ENCODE measurements at places on chromosomes 7 and 10.

DNA sequence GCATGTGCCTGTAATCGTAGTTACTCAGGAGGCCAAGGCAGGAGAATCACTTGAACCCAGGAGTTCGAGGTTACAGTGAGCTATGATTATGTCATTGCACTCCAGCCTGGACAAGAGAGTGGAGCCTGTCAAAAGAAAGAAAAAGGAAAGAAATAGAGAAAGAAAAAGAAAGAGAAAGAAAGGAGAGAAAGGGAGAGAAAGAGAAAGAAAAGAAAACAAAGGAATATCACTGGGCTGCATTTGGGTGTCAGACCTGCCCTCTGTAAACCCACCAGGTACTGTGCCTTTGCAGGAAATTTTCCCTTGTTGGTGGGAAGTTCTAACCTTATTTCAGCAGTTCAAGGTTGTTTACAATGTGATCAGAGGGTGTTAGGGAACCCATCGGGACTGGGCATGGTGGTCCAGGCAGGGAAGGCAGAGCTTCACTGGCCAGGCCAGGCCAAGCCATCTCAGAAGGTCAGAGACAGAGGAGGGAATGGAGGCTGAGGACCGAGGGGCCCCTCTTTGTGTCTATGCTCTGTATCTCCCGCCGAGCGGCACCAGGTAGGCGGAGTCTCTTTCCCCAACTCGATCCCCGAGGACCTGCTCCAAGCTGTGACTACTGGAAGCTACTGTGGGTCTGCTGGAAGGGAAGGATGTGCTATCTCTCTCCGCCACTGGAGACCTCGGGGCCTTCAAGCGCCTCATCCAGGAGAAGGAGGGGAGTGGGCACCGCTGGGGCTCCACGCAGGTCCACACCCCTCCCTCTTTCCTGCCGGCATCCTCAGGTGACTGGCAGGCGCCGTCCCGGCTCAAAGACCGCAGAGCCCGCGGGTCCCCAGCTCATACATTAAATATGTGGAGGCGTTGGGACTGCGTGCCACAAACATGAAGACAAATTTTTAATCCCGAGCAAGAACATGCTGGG, 15.2 kb upstream of the KAZALD1 start:
- no peak for DNase-seq

GRCh38 chr7:134593530-134594392, 44.9 kb downstream of the AKR1B15 start:
- DNase-seq = no peak

DNA sequence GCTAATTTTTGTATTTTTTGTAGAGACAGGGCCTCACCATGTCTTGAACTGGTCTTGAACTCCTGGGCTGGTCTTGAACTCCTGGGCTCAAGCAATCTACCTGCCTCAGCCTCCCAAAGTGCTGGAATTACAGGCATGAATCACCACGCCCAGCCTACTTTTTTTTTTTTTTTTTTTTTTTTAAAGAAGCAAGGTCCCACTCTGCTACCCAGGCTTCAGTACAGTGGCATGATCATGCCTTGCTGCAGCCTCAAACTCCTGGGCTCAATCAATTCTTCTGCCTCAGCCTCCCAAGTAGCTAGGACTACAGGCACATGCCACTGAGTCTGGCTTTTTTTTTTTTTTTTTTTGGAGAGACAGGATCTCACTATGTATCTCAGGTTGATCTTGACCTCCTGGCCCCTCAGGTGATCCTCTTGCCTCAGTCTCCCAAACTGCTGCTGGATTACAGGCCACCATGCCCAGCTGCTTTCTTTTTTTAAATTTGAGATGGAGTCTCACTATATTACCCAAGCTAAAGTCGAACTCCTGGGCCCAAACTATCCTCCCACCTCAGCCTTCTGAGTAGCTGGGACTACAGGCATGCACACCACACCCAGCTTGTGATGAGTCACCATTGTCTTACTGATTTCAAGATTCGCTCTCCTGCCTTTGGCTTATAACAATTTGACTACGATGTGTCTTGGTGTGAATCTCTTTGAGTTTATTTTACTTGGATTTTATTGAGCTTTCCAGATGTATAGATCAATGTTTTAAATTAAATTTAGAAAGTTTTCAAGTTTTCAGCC, 9.0 kb downstream of the RPEL1 start:
- peak; percentile 47 for DNase-seq

DNA sequence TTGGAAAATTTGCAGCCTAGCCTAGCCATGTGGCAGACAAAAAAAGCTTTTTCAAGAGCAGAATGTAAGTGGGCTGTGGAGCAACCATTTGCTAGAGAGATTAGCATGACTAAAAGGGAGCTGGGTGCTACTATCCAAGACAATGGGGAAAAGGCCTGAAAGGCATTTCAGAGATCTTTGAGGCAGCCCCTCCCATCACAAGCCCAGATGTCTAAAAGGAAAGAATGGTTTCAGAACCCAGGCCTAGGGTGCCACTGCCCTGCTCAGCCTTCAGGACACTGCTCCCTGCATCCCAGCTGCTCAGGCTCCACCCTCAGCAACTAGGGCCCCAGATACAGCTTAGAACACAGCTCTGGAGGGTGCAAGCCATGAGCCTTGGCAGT, 24.7 kb downstream of the PNLIPRP3 start:
- no peak for DNase-seq

- peak; percentile 91 for DNase-seq
These were observed 56.7 kb upstream of the SDK1 start for GRCh38 chr7:3244241-3244814.

DNA sequence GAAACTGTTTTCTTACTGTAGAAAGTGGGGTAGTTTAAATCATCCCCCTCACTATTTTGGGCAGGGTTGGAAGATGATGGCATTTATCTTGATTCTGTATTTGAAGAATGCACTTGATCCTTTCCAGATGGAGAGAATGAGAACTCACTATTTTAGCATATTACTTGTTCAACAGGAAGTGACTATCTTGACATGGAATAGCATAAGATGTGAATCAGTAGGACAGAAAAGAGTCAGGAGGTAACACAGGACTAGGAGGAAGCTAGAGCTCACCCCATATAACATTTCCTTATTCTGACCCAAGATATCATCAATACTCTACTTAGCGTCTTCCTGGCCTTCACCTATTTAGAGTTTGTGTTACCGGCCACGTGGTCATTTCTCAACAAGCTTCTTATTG, 400.2 kb downstream of the PHTF2 start:
- no peak for DNase-seq

DNA sequence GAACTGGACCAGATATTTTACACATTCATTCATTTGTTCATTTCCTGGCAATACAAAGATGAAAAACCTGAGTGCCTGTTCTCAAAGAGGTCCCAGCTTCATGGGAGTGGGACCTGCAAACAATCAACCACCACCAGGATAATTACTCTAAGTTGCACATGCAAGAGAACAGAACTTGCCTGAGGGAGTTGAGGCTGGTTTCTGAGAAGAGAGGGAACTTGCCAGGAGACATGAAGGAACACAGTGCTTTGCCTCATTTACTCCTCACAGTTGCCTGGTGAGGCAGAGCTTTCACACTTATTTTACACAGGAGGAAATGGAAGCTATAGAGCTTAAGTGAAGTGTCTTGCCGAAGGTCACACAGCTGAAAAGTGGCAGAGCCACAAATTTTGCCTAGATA, 170.1 kb downstream of the SORCS3 start:
- DNase-seq = no peak

GRCh38 chr7:25978466-25978865, 173.5 kb upstream of the NFE2L3 start:
- DNase-seq = no peak

DNA sequence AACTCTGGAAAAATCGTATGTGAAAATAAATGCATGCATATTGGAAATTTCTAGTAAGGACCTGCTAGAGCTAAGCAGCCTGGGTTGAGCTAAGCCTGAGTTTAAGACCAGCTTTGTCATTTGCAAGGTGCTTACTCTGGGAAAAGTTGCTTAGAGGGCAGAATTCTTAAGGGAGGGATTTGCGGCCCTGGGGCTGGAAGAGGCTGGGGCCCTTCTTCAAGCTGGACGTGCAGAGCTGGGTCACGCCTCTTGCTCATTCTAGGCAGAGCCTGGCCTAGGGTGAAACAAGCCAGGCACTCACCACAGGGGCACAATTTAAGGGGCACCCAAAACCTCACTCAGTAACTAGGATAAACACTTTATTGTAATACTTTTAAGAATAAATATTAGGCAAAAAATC, 137.2 kb downstream of the ARHGAP22 start:
- DNase-seq = no peak

All from urothelium cell line (cell line).